ENCODE measurements at places on chromosomes 1 and 21. TPM values are rescaled to one million over a fixed set of nuclear protein-coding genes. Genes with fewer than 3 reads are reported as not detected.

The RBM8A gene
- 85.0 TPM for total RNA-seq

DNA sequence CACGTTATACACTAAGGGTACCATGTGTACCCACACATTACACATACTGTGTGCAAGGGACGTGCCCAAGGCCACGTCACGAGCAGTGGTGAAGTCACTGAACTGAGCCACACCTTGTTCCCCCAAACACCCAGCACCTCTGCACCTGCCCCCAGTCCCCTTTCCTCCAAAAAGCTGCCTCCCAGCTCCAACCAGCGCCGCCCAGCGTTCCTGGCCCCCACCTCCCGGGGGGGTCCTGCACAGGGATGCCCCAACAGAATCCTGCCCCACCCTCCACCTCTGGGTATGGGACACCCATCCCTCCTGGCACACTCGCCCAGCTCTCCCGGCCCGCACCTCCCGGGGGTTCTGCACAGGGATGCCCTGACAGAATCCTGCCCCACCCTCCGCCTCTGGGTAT lies 54.1 kb downstream of the CHD5 start:
- DNase-seq = peak; percentile 13

- DNase-seq = no peak
Observed at GRCh38 chr1:115322631-115323030, 15.4 kb downstream of the NGF start.

The CENPF gene
- total RNA-seq = 0.65 TPM

GRCh38 chr1:8438489-8438888 lies 120.6 kb downstream of the SLC45A1 start:
- no peak for DNase-seq

DNA sequence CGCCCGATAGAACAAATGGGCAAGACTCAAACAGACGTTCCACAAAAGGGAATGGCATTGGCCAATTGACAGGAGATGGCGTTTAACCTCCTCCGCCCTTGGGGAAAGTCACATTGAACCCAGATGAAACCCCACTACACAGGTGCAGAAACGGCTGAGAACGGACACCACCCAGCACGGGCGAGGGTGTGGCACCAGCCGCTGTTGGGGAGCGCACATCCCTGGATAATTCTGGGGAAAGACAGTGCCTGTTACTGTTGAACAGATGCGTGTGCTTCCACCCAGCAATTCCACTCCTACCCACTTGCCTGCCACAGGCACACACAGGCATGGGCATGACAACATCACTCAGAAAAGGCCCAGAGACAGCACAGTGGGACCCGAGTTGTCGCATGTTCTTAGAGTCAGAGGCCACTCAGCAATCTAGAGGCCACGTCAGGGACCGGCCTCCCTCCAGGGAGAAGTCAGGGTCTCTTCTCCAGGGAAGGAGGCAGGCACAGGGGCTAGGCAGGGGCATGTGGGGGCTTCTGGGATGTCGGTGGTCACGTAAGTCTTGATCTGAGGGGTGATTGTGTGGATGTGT lies 15.2 kb downstream of the PRXL2B start:
- DNase-seq = no peak

The TMEM52 gene
- total RNA-seq = 1.4 TPM

The GCSAML gene
- not detected for total RNA-seq

The CR1L gene
- 1.4 TPM for total RNA-seq

- DNase-seq = peak; percentile 67
Observed at GRCh38 chr21:31098576-31099005, 60.3 kb upstream of the KRTAP19-8 start.

GRCh38 chr1:215957663-215958062 lies 390.6 kb downstream of the KCTD3 start:
- DNase-seq = no peak

The TNFRSF1B gene
- total RNA-seq = 13.8 TPM

- no peak for DNase-seq
Observed at GRCh38 chr1:81867235-81867634, 66.5 kb downstream of the ADGRL2 start.

The ANKRD65 gene
- total RNA-seq = 22.3 TPM

- DNase-seq = no peak
Observed at GRCh38 chr1:56972976-56973375, 7.2 kb upstream of the C8B start.

DNA sequence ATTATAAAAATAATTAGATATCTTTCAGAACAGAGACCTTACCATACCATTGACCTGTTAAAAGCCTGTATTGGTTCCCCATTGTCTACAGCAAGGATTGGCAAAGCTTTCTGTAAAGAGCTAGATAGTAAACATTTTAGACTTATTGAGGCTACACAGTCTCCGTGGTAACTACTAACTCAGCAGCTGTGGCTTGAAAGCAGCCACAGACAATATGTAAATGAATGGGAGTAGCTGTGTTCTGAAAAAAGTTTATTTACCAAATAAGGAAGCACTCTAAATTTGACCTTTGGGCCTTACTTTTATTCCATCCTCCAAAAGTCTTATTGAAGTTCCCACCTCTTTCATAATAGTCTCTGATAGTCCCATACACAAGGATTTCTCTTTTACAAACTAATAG lies 39.7 kb downstream of the NUP210L start:
- no peak for DNase-seq

DNA sequence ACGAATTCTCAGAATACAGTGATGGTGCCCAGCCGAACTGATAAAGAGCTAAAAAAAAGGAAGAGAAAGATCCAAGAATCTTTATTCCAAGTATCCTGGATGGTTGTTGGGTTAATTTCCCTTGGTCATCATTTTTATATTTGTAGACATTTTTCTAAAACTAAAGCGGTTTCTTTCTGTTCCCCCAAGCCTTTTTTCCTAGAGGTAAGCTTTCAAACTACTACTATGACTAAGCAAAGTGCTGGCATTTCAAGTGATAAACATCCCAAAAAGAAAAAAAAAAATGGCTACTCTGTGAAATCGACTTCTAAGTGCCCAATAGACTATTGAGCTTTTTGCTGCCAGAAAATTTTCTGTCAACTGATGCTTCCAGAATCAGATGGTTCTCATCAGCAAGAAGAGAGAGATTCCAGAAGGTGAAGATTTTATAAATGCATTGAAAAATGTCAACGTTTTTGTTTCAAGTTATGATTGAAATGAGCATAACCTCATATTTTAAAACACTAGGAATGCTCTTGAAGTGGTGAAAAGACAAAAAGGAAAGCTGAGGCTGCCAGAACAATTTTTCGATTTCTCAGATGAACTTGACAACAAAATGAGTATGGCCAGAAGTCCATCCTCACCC lies 96.1 kb upstream of the ZC3H11B start:
- no peak for DNase-seq

The SPRR1B gene
- total RNA-seq = not detected

- DNase-seq = no peak
Observed at GRCh38 chr1:169860187-169860586, 33.5 kb downstream of the SCYL3 start.
